ENCODE measurements at places on chromosomes 4 and X. TPM values are rescaled to one million over a fixed set of nuclear protein-coding genes. Genes with fewer than 3 reads are reported as not detected.

DNA sequence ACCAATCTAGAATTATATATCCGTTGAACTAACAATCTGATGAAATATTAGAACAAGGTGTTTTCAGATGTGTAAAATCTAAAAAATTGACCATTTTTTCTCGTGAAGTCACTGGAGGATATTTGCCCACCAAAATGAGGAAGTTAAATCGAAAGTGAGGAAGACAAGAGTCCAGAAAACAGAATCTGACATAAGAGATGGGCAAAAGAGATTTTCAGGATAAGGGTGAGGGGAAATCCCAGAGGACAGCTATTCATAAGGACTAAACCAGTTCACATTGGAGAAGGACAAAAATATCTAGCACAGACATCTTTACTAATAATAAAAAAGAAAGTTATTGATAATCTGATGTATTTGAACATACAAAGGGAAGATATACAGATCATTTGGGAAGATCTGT is 18.7 kb upstream of the ALG13 start:
- DNase-seq = no peak

DNA sequence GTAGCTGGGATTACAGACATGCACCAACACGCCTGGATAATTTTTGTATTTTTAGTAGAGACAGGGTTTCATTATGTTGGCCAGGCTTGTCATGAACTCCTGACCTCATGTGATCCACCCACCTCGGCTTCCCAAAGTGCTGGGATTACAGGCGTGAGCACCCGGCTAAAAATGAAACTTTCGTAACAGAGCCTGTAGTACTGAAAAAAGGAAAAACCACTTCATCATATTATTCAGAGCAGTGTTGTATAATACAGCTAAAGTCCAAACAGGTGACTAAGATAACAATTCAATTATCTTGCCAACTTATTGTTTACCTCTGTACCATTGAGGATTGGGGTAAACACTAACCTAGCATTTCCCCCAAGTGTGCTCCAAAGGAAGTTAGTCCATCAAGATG is 43.9 kb upstream of the HPRT1 start:
- DNase-seq = no peak

GRCh38 chr4:472881-473569 is 25.9 kb downstream of the ZNF721 start:
- peak; percentile 88 for DNase-seq

DNA sequence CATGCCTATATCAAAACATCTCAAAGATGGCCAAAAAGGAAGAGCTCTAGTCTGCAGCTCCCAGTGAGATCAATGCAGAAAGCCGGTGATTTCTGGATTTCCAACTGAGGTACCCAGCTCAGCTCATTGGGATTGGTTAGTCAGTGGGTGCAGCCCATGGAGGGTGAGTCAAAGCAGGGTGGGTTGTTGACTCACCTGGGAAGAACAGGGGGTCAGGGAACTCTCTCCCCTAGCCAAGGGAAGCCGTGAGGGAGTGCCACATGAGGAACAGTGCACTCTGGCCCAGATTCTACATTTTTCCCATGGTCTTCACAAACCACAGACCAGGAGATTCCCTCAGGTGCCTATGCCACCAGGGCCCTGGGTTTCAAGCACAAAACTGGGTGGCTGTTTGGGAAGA is 57.3 kb upstream of the FGF16 start:
- no peak for DNase-seq

GRCh38 chr4:53459548-53459947 is 82.1 kb downstream of the FIP1L1 start:
- no peak for DNase-seq

- DNase-seq = peak; percentile 16
These were observed 24.8 kb upstream of the FAM193A start for GRCh38 chr4:2511645-2512131.

GRCh38 chr4:113893546-113893945 is 85.9 kb downstream of the ARSJ start:
- peak; percentile 12 for DNase-seq

RPS6KA6 gene
- not detected for total RNA-seq

PRDM5 gene
- total RNA-seq = 0.44 TPM

GRCh38 chrX:134601240-134601765 is 57.0 kb downstream of the PLAC1 start:
- DNase-seq = no peak

ETDB gene
- not detected for total RNA-seq

DNA sequence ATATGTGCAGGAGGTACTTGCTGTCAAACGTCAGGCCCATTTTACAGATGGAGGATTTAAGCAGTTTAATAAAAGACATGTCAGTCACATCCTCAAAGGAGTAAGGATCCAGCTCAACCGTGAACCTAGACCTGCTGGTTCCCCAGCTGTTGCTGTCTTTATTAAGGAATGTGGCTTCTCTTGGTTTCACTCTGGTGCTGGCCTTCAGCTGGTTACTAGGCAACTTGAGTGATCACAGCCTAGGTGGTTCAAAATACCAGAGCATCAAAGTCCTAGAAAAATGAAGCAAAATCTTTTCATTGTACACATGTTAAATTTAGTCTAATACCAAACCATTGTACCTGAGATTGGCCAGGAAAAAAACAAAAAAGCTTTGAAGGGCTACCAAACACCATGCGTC is 32.7 kb upstream of the GLRA2 start:
- DNase-seq = no peak

DNA sequence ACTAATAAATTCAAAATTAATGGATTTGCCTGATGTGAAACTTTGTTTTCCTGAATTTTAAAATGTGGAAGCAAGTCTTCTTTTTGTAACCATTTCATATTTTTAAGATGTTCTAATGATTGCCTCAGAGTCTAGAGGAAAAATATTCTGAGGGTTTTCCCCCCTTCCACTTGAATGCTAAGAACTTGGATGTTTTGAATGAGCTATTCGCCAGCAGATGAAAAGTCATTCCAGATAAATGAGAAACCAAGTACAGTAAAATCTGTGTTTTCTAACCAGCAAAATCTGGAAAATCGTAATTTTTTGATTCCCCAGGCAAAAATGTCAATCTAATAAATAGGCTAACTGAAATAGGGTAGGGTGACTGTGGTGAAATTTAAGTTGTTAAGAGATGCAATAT is 45.6 kb downstream of the SLIT2 start:
- no peak for DNase-seq

HHIP gene
- total RNA-seq = not detected

SPANXN3 gene
- not detected for total RNA-seq

DNA sequence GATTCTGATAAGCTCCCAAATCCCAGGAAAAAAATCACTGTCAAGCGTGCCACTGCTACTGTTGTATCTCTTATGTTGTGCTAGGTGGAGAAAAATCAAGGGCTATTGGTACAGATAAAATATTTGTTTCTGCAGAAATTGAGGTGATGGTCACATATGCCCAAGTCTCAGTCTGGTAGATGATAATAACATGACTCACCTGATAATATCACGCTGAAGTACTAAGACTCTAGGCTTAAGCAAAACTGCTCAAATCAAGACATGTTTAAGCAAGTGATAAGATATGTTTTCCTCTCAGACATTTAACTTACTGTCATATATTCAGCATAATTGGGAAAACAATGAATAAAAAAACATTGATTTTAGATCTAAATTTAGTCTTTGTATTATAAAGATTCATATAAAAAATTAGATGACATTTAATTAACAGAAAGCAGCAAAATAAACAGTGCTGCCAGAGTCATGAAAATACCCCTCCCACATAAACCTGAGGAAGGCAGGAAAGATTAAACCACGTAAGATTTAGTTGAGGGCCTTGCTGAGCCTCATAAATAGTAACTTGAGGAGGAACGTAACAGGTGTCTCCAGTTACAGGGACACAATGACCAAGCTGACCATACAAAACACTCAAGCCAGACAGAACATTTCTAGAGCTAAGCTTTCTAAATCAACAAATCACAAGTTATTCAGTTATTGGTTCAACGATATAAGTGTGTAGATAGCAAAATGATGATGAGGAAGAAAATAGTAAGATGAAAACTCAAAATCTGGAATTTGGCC is 143.5 kb downstream of the CHM start:
- DNase-seq = no peak

All from OCI-LY7 (cell line).